ENCODE measurements at places on chromosomes 7 and 10.

GRCh38 chr10:23197416-23197861, 5.3 kb downstream of the PTF1A start:
- DNase-seq, result no peak

- DNase-seq, result no peak
Measured at GRCh38 chr10:103643381-103643780, 149.9 kb downstream of the NEURL1 start.

DNA sequence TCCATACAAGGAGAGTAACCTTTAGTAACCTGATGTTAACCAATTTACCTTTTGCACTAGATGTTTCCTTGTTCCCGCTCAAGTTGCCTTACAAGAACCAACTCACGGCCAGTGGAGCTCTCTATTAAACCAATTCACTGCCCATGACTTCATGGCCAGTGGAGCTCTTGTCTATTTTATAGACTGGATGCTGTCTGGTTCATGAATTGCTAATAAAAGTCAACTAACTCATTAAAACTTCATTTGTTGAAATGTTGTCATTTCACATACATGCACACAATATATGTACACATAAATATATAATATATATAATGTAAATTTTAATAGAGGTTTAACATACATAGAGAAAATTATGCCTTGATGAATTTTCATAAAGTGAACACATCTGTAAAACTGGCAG, 216.3 kb downstream of the RNLS start:
- no peak for DNase-seq

DNA sequence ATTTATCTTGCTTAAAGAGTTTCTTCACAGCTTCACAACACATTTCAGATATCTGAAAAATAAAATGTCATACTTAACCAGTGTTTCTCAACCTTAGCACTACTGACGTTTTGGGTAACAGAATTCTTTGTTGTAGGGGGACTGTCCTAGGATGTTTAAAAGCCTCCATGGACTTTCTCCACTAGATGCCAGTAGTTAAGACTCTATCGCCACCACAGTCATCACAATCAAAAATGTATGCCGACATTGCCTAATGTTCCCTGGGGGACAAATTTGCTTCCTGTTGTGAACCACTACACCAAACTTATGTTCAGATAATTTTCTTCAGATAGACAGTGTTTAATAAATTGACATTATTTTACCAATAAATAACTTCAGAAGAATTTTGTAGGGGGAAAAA, 13.4 kb downstream of the NOC3L start:
- DNase-seq, result no peak

GRCh38 chr7:96287559-96287958, 34.3 kb downstream of the SLC25A13 start:
- DNase-seq, result no peak

- no peak for DNase-seq
Measured at GRCh38 chr7:150980663-150981062, 2.5 kb upstream of the KCNH2 start.

DNA sequence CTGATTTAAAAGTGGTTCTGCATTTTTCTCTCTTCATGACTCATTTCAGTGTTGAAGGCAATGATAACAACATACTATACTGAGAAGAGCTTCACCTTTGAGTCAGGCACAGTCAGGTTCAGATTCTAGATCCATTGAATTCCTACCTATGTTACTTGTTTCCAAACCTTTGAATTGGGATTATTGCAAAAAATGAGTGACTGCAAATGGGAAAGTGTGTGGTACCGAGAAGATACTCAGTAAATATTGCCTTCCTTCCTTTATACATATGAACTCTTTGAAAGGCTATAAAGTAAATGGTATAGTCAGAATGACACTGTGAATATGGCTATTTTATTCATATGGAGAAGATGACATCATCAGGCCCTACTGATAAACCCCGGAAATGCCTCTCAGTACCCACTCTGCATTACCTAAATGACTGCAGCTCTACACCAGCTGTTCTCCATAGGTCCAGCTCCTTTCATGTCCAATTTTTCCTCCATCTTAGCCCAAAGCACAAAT, 66.7 kb upstream of the FGL2 start:
- no peak for DNase-seq

DNA sequence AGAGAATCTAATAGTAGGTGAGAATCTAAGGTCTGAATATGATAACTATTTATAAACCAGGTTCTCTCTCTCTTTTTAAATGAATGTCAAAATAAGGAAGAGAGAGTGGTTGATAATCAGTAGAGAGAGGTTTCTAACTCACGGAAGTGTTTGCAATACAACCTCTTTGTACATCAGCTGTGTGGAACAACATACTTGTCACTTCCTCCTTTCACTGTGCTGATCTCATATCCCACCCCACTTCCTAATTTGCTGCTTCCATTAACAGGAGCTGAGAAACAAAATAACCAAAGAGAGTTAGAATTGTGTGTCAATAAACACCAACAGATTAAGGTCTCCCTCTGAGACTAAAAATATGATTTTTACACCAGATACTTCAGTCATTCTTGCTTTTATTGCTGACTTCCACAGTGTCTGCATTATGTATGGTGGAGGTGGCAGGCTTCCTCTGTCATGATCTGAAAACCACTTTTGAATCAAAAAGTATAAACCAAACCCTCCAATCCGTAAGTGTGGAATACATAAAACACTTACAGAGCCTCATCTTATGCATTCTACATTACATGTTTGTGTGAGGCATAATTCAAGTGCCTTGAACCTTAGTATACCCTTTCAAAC, 25.0 kb downstream of the CACUL1 start:
- DNase-seq, result no peak

- DNase-seq, result no peak
Measured at GRCh38 chr7:47605816-47606575, 24.1 kb upstream of the TNS3 start.

GRCh38 chr7:46786221-46786954, 795.5 kb downstream of the TNS3 start:
- no peak for DNase-seq

GRCh38 chr10:11143242-11143641, 125.6 kb downstream of the CELF2 start:
- DNase-seq, result no peak

DNA sequence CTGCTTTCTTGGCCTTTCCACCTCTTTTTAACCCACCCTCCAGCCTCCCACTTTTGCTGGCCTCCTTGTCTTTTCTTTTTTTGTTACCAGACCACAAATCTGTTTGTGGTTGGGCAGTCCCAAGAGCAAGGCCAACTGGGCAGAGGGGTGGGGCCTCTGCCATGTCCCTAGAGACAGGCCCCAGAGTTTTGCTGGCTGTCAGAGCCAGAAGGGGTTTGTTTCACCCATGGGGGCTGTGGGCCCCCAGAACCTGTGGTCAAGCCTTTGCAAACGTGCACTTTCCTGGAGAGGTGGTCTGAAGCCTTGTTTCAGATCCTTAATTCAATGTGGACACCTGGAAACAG, 10.3 kb downstream of the ZMIZ1 start:
- DNase-seq, result peak; percentile 51

DNA sequence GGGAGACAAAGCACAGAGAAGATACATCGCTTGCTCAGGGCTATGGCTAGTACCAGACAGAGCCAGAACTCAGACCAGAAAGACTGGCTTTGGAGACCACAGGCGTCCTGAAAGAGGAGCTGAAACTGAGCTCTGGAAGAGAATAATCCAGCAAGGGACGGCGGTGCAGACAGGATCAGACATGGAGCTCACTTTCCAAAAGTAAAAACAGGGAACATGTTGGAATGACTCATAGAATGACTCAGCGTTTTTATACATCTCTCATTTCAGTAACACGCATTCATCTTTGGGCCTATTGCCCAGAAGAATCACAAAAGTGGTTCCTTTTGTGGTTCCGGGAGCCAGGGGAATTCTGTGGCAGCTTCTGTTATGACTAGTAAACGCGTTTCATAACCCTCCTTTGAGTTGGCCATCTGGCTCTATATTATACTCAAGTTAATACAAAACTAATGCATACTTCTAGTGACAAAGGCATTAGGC, 37.2 kb downstream of the PLEKHS1 start:
- DNase-seq, result peak; percentile 43

GRCh38 chr10:125163803-125164202, 3.4 kb upstream of the CTBP2 start:
- no peak for DNase-seq

- DNase-seq, result no peak
Measured at GRCh38 chr7:129689995-129690581, 78.6 kb downstream of the NRF1 start.

GRCh38 chr7:30865821-30866220, 45.8 kb upstream of the AQP1 start:
- DNase-seq, result no peak

- no peak for DNase-seq
Measured at GRCh38 chr7:139643951-139644585, 120.6 kb downstream of the CLEC2L start.
